ENCODE measurements at places on chromosomes 2 and 18. TPM values are rescaled to one million over a fixed set of nuclear protein-coding genes. Genes with fewer than 3 reads are reported as not detected.

Gene MEIS1
- total RNA-seq, result 29.5 TPM

Gene SULT1C2
- total RNA-seq, result not detected

Gene GKN1
- total RNA-seq, result not detected

Gene UGT1A1
- not detected for total RNA-seq

Gene SLC4A5
- not detected for total RNA-seq

Gene CIB4
- total RNA-seq, result not detected
